ENCODE measurements at places on chromosomes 16 and 17.

DNA sequence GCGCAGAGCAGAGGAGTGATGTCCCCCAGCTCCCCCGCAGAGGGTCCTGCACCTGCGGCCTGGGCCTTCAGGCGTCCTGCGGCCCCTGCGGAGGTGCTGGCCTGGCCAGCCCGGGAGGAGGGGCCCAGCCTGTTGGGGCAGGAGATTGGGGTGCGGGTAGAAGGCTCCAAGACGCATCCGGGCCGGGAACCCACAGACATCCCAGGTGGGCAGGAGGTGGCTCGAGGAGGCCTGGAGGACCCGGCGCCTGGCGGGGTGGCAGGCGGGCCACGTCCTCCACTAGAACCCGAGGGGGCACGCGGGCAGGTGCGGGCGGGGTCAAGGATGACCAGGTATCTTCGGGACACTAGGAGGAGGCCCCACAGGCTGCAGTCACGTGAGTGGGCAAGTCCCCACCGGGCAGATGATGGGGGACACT lies 647 bp upstream of the SECTM1 start:
- no peak for DNase-seq

DNA sequence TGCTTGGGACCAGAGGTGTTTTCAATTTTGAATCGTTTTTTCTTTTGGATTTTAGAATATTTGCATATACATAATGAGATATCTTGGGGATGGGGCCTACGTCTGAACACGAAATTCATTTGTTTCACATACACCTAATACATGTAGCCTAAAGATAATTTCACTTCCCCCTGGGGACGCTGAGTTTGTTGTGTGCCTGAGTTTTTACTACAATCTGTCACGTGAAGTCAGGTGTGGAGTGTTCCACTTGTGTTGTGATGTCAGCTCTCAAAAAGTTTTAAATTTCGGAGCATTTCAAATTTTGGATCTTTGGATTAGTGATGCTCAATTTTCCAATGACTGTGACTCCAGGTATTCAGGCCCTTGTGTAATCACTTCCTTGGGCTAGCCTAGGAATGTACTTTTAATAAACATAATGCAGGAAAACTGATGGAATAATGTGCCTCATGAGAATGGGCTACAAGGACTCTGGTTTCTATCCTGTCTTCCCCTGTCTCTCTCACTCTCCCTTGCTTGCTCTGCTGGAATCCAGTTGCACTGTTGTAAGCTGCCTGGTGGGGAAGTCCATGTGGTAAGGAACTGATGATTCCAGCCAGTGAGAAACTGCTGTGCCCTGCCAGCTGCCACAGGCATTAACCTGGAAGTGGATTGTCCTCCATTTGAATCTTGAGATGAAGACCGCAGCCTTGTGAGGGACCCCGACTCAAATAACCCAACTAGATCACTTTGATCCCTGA lies 403.8 kb downstream of the SHISA9 start:
- no peak for DNase-seq

- no peak for DNase-seq
These were observed 44.1 kb downstream of the LMF1 start for GRCh38 chr16:926715-927114.

DNA sequence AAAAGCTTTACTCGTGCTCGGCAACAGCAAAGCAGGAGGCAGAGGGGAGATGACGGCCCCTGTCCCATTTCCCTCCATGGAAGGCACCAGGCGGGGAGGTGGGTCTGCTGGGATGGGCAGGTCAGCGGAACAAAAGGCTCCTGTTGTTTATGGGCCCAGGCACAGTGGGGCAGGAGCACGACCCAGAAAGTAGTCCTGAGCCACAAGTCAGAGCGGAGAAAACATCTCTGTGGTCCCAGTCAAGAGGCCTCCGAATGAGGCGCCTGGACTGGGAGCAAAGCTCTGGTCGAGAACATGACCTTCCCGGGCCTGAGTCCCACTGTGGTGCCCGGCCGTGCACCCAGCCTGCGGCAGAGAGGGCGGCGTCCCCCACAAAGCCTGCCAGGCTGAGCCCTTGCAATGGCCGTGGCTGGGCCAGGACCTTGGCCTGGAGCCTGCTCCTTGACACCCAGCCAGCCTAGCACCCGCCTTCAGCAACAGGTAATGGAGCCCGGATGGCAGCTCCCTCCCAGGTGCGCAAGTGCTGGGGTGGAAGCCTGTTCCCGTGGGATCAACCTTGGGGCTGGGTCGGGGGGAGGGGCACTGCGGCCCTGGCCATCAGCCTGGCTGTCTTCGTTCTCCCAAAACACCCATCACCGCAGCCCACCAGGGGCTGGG lies 3.6 kb downstream of the RFNG start:
- DNase-seq: no peak

- no peak for DNase-seq
These were observed 52.1 kb downstream of the KLHDC4 start for GRCh38 chr16:87713451-87714229.

DNA sequence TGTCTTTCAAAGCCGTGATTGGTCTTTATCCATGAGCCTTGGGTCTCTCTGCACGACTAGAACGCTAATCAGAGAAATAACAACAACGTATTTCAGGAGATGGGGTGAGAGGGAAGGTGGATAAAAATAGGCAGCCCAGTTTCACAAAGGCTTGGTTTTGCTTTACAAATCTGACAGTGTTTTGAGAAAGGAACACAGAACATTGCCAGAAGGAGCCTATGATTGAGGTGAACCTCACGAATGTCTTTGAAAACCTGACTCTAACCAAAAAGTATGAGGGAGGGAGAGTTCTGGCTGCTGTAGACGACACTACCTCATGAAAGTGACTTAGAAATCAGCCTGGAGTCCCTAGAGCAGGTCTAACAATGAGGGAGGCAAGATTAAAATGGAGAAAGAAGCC lies 38.0 kb upstream of the NOL11 start:
- DNase-seq: no peak

- peak; percentile 90 for DNase-seq
These were observed 12.1 kb downstream of the CYB561 start for GRCh38 chr17:63433746-63434591.

DNA sequence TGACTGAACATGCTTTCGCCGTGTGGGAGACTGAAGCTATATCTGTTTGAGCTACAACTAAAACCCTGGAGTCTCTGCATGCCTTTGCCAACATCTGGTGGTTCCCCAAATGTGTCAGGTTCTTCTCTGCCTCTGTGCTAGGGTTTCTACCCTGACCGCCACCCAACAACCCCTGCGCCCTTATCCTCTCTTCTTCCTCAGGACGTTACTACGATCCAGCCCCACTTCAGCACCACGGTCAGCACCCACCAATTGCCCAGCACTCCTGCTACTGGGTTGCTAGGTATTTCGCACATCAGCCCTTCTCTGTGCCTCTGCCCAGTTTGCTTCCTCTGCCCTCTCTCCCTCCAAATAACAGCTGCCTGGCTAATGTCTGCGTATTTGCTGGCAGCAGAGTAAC lies 106.3 kb upstream of the HSBP1 start:
- peak; percentile 77 for DNase-seq

DNA sequence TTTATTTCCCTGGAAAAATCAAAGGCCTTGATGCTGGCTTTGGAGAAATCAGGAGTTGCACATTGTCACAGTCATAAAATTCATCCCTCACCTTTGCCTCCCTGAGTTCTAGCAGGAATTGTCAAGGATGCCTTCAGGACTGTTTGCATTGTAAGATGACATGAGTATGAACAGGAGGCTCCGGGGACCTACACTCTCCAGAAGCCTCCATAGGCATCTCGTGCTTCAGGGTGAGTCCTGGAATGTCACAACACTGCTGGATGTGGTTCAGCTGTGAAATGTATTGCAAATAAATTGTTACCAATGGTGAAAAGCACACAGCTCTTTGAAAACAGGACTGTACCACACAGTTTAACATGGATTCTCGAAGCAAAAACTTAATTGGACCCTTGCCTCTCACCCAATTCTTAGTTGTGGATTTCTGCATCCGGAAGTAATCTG lies 535.4 kb upstream of the C16orf82 start:
- DNase-seq: no peak

DNA sequence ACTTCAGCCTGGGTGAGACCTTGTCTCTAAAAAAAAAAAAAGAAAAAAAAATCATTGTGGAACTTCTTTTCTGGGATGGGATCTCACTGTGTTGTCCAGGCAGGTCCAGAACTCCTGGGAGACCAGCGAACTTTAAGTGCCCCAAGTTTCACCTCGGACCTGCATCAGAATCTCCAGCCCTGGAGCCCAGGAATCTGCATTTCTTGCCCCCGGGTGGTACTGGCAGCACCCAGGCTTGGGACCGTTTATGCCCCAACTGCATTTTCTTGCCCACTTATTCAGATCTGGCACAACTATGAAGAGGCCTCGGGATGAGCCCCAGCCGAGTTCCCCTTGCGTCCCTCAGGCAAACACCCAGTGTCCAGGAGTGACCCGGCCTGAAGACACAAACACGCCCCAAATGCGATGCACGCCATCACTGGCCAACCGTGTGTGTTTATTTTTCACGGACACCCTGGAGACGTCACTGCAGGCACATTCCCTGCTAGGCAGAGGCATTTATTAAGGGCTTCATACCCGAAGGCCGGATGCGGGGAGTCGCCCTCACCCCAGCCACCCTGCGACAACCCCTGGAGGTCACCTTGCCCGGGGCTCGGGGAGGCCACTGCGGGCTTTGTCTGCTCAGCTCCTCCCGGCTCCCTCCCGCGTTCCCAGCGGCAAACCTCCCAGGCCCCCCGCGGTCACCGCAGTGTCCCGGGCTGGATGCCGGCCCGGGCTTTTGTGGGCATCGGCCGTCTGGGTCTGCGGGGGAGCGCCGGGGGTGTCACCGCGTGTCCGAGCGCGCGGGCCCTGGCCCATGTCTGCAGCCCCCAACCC lies 684 bp upstream of the SPIRE2 start:
- peak; percentile 57 for DNase-seq

DNA sequence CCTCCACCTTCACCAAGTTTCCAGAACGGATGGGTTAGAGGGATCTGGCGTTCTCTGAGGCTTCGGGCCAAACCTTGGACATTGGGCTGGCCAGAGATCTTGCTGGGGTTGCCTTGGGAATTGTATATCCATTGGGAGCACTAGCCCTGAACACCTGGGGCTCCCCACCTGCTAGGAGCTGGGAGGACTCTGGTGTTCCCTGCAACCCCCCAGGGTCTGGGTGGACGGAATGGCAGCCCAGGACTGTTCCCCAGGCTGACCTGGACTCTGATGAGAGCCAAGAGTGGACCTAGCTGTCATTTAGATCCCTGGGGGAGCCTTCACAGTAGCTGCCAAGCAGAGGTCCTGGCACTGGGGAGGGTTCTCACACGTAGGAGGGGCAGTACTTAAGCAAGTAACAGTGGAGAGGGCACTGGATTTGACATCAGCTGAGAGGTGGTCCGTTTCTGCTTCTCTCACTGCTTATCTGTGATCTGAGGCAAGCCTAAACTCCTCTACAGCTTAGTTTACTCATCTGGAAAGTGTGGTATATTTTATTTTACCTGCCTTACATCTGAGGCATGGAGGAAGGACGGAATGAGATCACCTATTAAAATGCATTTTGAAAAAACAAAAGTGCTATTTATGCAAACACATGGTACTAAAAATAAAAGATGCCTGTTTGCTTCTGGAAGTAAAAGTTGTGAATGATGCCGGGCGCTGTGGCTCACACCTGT lies 11.7 kb downstream of the SOCS3 start:
- DNase-seq: no peak

DNA sequence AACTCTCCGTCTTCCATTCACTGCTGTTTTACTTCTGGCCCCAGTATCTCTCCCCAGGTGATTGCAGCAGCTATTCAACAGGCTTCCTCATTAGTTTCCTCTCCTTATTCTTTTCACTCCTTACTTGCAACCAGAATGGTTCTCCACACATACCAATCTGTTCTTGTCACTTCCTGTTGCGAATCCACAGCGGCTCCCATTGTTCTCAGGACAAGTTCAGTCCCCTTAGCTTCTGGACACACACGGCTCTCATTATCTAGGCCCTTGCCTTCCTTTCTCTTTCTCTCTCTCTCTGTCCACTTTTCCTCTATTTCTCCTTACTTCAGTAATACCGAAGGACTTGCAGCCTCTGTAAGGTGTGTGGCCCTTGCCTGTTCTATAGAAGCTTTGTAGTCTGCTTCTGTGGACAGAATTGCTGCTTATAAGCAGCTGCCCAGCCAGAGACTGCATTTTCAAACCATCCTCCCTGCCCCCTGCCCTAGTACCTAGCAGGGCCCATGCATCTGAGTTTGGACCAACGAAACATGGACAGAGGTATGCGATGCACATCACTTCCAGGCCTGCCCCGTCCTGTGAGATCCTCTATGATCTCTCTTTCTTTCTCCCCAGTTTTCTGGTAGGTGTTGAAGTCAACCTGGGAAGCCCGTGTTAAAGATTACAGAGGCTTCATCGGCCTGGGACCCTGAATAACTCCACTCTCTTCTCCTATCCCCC lies 45.7 kb downstream of the VAT1L start:
- DNase-seq: peak; percentile 60

DNA sequence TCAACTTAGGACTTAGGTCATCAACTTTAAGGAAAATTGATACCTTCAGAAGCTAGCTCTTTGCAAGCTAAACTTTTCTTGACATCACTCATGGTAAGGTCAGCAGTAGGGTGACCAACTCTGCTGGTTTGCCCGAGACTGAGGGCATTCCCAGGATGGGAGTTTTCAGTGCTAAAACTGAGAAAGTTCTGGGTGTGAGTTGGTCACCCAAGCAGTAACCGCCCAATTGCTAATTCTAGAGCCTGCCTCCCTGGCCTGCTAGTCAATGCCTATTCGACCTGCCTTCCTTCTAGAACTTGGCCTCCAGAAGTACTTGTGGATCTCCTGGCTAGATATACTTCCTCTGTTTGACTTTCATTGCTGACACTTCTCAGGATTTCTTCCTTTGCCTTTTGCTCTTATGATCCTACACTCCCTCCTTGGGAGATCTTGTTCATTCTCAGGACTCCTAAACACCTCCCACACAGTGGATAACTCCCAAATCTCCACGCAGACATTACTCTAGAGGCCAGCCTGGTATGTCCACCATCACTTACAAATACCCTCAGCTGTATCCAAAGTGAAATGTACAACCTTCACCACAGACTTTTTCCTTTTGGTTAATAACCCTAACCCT lies 10.5 kb upstream of the MYO18A start:
- no peak for DNase-seq

GRCh38 chr17:80146121-80147034 lies 550 bp downstream of the EIF4A3 start:
- DNase-seq: peak; percentile 59

DNA sequence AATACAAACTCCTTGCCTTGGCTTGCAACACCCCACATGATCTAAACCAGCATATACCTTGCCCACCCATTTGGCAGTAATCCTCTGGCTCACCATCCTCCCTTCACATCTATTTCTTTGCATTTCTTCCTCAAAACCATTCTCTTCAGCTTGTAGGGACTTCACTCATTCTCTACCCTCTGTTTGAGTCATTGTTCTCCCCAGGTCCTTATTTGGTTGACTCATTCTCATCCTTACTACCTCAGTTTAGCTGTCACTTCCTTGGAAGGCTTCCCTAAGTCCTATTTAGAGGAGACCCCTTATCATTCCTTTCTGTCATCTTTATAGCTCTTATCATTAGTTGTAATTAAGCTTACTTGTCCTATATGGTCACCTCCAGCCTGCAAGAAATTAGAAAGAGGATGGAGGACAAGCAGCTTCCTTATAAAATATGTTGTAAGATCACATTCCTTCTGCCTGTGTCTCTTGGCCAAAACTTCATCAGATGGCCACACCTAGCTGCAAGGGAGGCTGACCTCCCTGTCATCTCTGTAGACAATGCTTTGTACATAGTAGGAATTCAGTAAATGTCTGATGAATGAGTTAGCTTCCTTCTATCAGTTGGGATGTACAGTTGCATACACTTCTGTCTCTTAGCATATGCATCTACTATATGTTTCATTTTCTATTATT lies 1.7 kb downstream of the TTC19 start:
- no peak for DNase-seq

All from muscle of leg (tissue), 16 donors.